ENCODE measurements at places on chromosomes 6 and 20.

DNA sequence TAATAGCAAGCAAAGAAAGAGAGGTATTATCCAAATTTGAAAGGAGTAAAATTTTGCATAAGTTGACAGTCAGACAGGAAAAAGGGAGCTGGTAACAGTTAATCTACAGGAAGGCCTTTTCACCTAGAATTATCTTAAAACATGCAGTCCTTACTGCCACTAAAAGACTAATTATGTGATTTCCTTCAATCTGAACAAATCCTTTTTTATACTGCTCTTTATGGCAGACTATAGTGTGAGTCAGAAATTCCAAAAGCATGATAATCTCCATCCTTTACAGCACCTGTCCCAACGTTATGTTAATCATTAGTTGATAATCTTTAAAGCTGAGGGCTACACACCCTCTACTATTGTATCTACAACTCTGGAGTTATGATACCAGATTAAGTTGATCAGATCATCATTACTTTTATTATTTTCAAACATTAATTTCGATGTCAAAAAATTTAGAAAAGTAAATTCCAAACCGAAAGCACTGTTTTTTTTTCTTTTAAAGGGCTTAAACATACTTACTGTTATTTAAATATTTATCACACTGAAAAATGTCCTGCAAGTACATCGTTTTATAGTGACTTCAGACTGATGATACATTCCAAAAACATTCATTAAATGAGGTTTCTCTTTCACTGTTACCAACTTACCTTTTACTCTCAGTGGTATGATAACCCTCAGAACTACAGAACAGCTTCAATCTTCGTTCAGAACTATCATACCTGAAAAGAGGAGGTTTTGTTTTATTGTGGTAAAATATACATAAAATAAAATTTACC lies 33.2 kb upstream of the AKAP7 start:
- DNase-seq, result no peak

DNA sequence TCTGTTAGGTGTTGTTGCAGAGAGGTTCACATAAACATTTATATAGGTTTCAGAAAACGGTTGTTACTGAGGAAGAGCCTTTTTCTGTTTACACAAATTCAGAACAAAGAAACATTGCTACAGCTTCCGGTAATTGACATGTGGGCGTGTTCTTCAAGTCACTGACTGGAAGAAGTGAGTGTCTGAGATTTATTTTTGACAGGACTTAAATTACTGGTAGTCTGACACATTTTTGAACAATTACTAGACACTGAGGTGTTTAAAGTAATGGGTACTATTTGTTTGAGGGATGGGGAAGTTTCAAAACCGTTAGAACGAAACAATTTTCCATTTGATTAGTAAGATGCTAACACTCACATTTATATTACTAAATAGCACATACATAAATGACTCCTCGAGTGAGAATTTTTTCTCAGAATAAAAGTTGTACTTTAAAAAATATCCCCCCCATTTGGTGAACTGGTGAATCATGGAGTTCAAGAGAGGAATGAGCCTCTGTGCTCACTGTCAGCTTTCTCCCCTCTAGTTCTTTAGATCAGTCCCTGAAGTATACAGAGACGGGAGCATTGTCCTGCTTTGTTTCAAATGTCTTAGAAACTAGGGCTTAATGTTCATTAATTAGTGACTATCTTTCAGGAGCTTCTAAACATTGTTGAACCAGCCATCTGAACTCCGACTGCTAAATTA lies 98.7 kb downstream of the TSHZ2 start:
- no peak for DNase-seq

DNA sequence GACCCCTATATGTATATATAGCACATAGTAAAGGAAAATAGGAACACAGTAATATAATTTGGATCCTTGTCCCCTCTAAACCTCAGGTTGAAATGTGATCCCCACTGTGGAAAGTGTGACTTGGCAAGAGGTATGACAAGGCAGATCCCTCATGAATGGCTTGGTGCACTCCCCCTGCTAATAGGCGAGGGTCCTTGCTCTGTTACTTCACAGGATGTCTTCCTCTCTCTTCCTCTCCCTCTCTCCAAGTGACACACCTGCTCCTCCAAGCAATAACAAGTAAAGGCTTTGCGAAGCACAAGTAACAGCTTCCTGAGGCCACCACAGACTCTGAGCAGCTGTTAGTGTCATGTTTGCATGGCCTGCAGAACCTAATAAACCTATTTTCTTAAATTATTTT lies 16.4 kb downstream of the ROMO1 start:
- no peak for DNase-seq

DNA sequence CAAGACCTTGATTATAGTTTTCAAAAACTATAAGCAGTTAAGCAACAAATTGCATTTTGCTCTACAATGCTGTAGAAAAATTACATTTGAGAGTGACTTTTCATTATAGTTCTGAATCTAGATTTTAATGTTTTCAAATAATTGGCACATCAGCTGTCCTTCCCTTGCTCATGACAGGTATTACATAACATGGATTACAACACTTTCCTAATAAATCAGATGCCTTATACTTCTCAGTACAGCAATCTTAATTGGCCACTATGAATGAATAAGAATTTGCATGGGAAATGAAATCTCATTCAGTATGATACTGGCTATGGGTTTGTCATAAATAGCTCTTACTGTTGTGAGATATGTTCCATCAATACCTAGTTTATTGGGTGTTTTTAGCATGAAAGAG lies 29.9 kb downstream of the HSF2 start:
- DNase-seq, result no peak

- DNase-seq, result peak; percentile 38
These were observed 91.3 kb upstream of the PRDM1 start for GRCh38 chr6:105994591-105995390.

- no peak for DNase-seq
These were observed 217.2 kb upstream of the PRDM1 start for GRCh38 chr6:105868823-105869460.

GRCh38 chr6:87799651-87800050 lies 97.6 kb upstream of the AKIRIN2 start:
- DNase-seq, result no peak

DNA sequence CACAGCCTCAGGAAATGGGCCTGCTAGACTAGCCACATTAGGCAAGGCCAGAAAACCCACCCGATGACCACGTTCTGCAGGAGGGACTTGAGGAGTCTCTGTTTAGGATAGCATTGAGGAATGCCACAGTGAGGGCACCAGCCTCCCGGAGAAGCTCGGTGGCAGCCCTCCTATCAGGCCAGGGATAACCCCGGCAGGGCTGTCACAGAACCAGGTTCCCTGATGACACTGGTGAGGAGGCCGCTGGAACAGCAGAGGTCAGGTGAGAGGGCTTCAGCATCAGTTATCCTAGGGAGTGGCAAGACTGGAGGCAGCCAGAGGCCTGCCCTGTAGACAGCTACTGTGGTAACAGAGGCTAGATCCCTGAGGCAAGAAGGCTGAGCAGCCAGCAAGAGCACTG lies 157.6 kb downstream of the MYLK4 start:
- DNase-seq, result no peak

DNA sequence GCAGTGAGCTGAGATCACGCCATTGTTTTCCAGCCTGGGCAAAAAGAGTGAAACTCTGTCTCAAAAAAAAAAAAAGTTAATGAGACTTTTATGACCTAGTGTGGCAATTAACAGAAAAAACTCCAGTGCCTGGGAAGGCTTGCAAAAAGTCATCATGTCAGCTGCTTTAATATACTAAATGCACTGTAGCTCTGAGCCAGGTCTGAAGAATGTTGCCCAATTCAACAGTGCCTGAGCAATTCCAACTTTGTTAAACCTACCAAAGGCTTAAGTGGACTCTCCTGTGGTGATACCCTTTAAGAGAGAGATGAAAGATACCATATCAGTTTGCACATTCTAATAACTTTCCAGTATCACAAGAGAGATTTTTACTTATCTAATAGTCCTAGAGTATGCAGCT lies 6.5 kb upstream of the ROS1 start:
- DNase-seq, result no peak

DNA sequence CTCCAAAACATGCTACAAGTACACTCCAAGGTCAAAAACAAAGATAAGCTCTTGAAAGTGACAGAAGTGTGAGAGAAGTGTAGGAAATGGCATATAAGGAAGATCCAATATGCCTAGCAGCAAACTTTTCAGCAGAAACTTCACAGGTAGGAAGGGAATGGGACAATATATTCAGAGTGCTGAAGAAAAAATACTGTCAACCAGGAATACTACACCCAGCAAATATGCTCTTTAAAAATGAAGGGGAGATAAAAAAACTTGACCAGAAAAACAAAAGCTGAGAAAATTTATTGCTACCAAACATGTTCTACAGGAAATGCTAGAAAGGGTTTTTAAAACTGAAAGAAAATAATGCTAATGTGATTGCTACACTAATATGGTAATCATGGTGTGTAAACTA lies 46.2 kb downstream of the THBS2 start:
- DNase-seq, result no peak

DNA sequence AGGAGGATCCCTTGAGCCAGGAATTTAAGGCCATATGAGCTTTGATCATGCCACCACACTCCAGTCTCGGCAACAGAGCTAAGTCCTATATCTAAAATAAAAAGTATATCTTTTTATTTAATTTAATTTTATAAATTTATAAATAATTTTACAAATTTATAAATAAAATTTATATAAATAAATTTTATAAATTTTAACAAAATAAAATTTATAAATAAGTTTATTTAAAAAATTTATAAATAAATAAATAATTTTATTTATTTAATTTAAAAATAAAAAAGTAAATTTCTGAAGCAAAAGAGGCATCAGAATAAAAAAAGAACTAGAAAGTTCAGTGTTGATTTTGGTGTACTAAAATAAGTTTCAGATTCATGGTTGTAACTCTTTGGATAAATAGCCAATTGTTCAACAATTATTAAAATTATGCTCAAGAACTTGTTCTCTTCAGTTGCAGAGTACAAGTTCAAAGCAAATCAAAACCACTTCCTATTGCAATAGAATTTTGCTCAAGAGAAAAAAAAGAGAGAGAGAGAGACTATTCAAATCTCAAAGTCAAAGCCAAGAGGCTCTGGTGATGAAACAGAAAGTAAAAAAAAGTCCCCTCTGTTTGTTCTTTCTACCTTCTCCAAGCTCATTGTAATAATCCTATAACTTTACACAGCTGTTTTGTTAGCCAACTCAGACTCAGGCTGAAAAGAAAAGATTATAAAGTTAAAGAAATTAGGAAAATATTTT lies 547.5 kb upstream of the ADGRB3 start:
- DNase-seq, result no peak

- DNase-seq, result no peak
These were observed 3.9 kb upstream of the KCNS1 start for GRCh38 chr20:45104786-45105185.

- no peak for DNase-seq
These were observed 2.8 kb downstream of the KCTD20 start for GRCh38 chr6:36445621-36446020.

GRCh38 chr6:10248378-10248843 lies 166.5 kb downstream of the TFAP2A start:
- DNase-seq, result no peak

GRCh38 chr6:68108233-68108835 lies 526.7 kb upstream of the ADGRB3 start:
- no peak for DNase-seq

DNA sequence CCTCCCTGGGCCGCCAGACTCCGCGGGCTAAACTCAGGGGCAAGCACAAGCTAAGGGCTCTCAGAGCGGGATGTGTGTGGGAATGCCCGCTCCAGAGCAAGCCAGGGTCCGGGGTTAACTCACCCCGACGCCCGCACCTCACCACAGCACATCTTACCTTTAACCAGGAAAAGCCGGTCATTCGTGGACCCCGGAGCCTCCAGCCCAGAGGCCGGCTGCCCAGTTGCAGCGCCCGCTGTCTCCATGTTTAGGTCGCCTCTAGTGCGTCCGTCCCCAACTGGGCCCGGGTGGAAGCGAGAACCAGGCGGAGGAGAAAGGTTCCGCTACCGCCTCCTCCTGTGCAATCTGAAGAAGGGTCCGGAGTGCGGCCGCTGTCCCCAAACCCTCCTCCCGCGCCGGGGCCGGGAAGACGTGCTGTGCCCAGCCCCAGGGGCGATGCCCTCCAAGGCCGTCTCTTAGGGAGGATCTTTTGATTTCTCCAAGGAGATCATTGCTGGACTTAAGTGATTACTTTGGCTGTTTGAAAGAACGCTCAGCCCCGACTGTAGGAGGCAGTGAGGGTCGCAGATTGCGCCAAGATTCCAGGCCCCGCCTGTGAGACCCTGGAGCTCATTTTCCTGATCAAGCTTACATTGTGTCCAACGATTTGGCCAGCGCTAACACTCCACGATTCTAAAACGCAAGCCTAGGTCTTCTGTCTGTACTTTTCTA lies at the start of gene TMEM242:
Gene TMEM242 (minus strand): TSS at position 265 of the 711 bp plus-strand sequence. CDS start 20 bp downstream, at position 245.
- DNase-seq, result peak; percentile 91

GRCh38 chr6:151137542-151137941 lies 102.2 kb upstream of the AKAP12 start:
- DNase-seq, result no peak

DNA sequence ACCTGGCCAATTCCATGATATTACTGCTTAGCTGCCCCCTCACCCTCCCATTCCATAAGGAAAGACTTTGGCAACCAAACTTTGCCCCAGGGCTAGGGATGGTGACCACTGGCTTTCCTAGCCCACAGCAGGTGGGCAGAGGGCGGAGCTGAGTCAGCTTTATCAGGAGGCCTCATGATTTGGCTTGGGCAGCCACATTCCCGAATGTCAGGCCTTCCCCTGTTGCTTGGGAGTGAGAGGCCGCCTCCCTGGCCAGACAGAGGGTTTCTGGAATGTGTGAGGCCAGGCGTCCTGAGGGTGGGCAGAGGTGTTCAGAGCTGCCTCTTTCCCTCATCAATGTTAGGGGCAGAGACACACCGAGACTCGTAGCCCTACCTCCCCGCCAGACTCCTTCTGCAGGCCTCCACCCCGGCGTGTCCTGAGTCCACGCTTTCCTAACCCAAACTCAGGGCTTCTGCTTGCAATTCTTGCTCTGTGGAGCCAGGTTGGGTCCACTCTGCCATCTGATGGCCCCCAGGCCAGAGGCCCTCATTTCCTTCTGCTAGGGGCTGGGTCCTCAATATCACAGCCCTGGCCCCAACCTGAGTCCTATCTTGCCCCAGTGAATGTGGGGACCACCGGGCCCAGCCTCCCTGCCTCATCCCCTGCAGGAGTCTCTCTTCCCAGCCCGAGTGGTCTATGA lies 19.3 kb downstream of the UQCC2 start:
- DNase-seq, result no peak

DNA sequence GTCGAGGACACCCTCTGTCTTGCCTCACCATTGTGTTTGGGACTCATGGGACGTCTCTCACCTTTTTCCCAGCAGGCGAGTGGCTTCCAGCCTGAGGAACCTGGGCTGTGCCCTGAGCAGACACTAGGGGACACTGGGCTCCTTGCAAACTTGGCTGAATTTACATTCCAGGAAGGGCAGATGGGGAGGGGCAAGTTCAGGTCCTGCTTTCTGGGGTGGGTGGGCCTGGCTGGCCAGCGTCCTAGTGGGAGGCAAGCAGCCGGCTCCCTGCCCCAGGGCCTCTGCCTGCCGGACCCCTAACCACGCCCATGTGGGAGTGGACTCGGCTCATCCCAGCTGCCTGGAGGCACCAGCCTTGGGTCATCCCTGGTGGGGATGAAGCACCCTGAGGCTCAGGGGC lies 48.2 kb upstream of the MLN start:
- DNase-seq, result peak; percentile 80

- DNase-seq, result no peak
These were observed 10.6 kb downstream of the TMEM242 start for GRCh38 chr6:157312757-157313156.

All from BE2C (cell line).